Stimulated activated CD8-positive, alpha-beta memory T cell treated with anti-CD3 and anti-CD28 coated beads, Interleukin-4, amount 100 ng/mL, for 4 hours (primary cell): ENCODE measurements at places on chromosomes 2 and 18.

DNA sequence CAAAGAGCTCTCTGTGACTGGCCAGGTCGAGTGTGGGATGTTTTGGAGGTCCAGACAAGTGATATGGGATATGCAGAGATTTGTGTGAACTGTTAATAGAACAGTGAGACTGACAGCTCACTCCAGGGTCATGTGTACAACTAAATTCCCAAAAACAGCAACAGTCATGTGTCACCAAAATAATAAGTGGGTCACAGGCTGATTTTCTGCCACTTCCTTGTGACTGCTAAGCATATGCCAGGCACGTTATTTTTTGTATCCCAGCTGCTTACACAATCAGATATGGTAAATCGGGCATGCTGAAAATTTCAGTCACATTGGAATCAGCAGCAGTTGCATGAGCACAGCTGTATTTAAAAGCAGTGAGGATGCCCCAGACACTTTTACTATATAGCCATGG, 198.7 kb downstream of the PTGR3 start:
- no peak for DNase-seq

GRCh38 chr2:175169191-175169590, 1.2 kb upstream of the ATF2 start:
- no peak for DNase-seq

- DNase-seq, result no peak
Measured at GRCh38 chr2:101766871-101767739, 69.6 kb downstream of the MAP4K4 start.

DNA sequence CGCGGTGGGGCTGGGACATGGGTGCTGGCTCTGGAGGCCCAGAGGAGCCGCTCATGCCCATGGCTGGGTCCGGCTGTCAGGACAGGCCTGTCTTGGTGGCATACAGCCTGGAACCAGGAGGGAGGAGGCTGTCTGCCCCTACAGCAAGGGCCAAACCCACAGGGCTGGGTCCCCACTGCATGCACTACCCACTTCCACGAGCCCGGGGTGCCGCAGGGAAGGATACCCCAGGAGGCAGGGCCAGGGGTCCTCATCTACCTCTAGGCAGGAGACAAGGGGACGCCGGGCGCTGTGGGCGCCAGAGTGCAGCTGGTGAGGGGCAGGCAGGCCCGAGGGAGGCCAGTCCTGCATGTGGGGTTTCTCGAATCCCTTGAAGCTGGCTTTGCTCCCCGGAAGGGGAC, 95.1 kb upstream of the GPC1 start:
- no peak for DNase-seq

GRCh38 chr18:377088-377487, 109.2 kb upstream of the THOC1 start:
- DNase-seq, result no peak

DNA sequence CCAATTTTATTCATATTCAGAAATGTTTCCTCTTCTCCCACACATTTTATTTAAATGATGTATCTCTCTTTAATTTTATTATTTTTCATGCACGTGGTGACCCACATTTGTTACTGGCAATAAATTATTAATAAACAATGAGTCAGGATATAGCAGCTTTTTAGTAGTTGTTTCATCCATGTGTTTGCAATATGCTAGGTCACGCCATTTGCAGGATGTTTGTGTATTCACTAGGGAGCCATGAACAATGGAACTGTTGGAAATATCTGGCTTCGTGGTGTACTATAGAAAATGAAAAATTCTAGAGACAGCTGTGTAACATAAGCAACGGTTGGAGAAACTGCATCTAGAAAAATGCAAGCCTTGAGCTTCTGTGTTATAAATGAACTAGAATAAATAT, 176.0 kb upstream of the COL3A1 start:
- no peak for DNase-seq

- DNase-seq, result no peak
Measured at GRCh38 chr2:36921984-36922383, 44.4 kb downstream of the STRN start.

- DNase-seq, result no peak
Measured at GRCh38 chr2:147374423-147374811, 470.4 kb upstream of the ACVR2A start.

GRCh38 chr2:88016960-88017779, 823 bp upstream of the RNU2-63P start:
- no peak for DNase-seq

GRCh38 chr18:58565021-58565420, 63.9 kb downstream of the ALPK2 start:
- no peak for DNase-seq

- DNase-seq, result no peak
Measured at GRCh38 chr2:195092341-195092740, 564.7 kb upstream of the SLC39A10 start.

GRCh38 chr2:237132799-237133198, 47.1 kb downstream of the COPS8 start:
- DNase-seq, result no peak

- no peak for DNase-seq
Measured at GRCh38 chr2:147865560-147865959, 20.7 kb downstream of the ACVR2A start.

GRCh38 chr2:167135706-167136105, 247.4 kb downstream of the XIRP2 start:
- DNase-seq, result no peak

DNA sequence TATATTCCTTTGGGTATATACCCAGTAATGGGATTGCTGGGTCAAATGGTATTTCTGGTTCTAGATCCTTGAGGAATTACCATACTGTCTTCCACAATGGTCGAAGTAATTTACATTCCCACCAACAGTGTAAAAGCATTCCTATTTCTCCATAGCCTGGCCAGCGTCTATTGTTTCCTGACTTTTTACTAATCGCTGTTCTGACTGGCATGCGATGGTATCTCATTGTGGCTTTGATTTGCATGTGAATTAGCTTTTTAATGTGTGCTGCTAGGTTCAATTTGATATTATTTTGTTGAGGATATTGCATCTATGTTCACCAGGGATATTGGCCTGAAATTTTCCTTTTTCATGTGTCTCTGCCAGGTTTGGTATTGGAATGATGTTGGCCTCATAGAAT, 67.4 kb upstream of the VRK2 start:
- DNase-seq, result no peak

DNA sequence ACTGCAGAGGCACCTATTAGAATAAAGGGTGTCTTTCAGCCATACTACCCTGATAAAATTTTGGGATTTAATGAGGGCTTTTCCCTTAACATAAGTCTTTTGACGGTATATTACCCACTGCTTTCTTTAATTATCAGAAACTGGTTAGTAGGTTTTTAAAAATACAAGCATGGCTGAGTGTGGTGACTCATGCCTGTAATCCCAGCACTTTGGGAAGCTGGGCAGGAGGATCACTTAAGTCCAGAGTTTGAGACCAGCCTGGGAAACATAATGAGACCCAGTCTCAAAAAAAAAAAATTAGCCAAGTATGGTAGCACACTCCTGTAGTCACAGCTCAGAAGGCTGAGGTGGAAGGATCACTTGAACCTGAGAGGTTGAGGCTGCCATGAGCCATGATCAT, 16.1 kb downstream of the CPSF3 start:
- DNase-seq, result no peak

- DNase-seq, result no peak
Measured at GRCh38 chr2:7480431-7480830, 563.2 kb downstream of the RNF144A start.

GRCh38 chr2:23021311-23022120, 363.5 kb upstream of the KLHL29 start:
- no peak for DNase-seq

GRCh38 chr2:237935740-237936452, 30.9 kb upstream of the UBE2F start:
- no peak for DNase-seq

DNA sequence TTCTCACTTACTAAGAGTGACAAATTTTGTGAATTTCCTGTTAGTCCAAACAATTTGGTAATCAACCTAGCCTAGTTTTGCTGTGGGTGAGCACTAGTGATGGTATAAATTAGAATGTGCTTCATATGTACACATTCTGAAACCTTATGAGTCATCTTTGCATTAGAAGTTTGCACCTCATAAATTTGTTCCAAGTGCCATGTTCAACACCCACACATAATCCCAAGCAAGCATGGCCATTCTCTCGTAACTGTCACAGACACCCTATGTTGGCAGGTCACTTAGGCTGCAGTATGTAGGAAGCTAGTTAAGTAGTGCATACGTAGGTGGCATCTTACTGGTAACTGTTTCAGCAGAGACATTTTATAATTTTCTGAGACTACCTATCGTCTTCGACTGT, 46.9 kb downstream of the NAB1 start:
- no peak for DNase-seq

DNA sequence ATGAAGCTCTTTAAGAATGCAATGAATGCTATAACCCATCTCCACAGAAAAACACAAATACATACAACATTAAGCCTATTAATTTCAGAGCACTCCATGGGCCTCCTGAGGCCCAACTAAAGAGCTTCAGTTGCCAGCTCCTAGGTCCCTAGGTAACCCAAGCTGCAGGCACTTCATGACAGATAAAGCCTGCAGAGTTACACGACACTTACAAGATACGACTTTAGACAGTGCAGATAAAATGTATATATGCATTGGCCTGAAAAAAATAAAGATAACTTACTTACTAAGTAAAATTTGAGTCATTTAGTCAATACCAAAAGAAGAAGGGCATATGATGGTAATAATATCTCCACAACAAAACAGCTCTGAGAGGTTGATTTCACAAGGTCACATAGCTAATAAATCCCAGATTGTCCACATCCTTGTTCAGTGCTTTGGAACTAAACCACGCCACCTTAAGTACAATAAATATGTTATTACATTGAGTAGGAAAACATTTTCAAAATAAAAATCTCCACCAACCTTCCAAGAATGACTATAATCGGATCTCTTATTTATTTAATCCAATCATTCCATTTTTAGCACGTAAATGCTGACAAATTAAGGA, 3.4 kb downstream of the MAP4K3 start:
- no peak for DNase-seq

GRCh38 chr2:120257522-120257921, 4.9 kb downstream of the RALB start:
- DNase-seq, result no peak

GRCh38 chr2:20170704-20171250, 54.2 kb downstream of the SDC1 start:
- DNase-seq, result no peak

DNA sequence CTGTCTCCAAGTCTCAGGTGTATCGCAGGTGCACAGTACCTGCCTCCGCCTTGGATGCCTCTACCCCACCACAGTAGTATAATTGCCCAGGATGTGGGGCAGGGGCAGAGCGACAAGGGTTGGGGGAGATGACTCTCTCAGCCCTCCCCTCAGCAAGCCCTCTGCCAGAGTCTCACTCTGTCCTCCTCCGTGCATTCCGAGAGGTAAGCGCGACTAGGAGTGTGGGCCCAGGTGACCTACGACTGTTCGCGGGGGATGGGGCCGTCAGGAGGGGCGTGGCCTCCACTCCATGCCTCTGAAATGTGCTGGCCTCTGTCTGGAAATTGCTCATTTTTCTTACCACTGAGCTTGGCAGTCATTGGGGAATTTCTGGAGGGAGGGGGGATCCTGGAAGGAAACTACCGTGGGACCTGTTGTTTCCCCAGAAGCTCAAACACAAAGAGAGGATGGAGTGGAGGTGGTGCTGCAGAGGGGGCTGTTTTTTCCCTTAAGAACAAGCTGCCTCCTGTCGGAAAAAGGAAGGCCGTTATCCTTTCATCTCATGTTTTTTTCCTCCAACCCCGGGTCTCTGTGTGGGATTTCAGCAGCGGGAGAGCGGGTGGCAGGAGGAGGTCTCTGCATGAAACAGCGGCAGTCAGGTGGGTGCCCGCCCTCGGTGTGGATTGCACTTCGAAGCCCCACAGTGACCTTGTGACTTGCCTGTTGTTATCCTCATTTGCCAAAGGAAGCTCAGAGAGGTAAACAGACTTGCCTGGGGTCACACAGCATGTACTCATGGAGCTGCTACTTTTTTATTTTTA, 13.0 kb upstream of the RALB start:
- no peak for DNase-seq

DNA sequence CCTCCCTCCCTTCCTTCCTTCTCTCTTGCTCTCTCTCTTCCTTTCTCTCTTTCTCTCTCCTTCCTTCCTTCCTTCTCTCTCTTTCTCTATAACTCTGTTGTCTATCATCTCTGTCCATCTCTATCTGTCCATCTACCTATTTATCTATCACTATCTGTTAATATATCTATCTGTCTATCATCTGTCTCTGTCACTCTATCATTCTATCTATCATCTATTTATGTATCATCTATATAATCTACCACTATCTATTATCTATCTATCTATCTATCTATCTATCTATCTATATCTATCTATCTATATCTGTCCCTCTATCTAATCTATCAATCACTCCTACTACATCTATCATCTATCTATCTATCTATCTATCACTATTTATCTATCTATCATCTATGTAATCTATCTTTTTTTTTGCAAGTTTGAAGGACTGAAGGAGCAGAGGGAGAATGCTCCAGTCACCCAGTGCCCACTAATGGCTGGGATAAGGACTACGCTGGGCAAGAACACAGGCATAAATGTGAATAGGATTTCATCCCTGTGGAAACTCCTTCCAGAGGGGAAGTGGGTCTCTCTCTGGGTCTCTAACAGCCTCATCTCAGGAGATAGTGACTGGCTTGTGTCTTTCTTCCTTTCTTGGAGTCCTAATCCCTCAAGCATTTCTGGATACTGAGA, 427.0 kb downstream of the LPIN1 start:
- no peak for DNase-seq

GRCh38 chr2:20035955-20036666, 15.3 kb downstream of the LAPTM4A start:
- no peak for DNase-seq

- DNase-seq, result no peak
Measured at GRCh38 chr2:191957996-191958860, 111.3 kb upstream of the CAVIN2 start.

- DNase-seq, result no peak
Measured at GRCh38 chr18:53796040-53796729, 428.3 kb downstream of the MBD2 start.

- no peak for DNase-seq
Measured at GRCh38 chr18:22182884-22183697, 13.7 kb downstream of the GATA6 start.

DNA sequence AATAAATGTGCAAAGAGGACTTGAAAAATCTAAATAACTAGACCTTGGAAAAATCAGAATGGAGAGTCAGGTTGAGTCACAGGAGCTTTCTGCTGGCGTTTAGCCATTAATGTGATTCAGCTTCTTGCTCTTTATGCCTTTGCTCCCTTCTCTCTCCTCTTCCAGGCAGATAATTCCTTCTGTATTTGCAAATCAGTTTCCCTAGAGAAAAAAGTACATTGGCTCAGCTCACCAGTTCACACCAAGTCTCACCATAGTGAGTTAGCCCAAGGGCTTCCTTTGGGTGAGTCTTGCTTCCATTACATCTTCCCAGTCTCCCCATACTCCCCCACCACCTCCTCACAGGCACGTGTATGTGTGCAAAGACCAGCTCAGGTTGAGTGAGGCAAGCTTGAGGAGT, 73.6 kb downstream of the CYBRD1 start:
- no peak for DNase-seq

DNA sequence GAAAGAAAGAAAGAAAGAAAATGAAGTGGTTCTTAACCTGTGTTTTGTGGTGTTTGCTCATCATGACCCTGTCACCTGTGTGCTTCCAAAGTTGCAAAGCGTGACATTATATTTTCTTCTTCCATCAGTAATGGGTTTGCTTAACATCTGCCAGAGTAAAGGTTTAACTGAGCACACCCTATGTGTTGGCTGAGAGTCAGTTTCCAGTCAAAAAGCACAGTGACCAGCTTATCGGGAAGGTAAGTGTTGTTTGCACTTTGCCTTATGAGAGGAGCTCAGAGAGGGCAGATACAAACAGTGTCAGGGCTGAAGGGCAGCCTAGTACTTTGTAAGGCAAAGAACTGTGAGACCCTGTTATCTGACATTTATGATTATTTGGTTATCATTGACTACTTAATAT, 406.2 kb upstream of the CWC22 start:
- DNase-seq, result no peak

GRCh38 chr2:200777275-200777674, 34.4 kb upstream of the BZW1 start:
- no peak for DNase-seq
